Glutamatergic neuron (in vitro differentiated cells): ENCODE measurements at places on chromosomes 2 and 18. TPM values are rescaled to one million over a fixed set of nuclear protein-coding genes. Genes with fewer than 3 reads are reported as not detected.

- no peak overlapping the region for H3K4me3 ChIP-seq
- no peak overlapping the region for H3K27ac ChIP-seq
- no peak for DNase-seq
- peaks cover 10% of the 10 kb centered on the region for H3K27me3 ChIP-seq
These were observed 52.5 kb upstream of the ID2 start for GRCh38 chr2:8629402-8629801.

Gene AAMP
- 64.6 TPM for total RNA-seq

Gene ABHD1
- not detected for total RNA-seq

- DNase-seq: no peak
- peaks cover 68% of the 10 kb centered on the region for H3K4me1 ChIP-seq
- H3K27ac ChIP-seq: peak overlapping the region; percentile 19
- no peaks in the 10 kb centered on the region for H3K36me3 ChIP-seq
These were observed 179.8 kb downstream of the NEDD4L start for GRCh38 chr18:58223717-58224424.

DNA sequence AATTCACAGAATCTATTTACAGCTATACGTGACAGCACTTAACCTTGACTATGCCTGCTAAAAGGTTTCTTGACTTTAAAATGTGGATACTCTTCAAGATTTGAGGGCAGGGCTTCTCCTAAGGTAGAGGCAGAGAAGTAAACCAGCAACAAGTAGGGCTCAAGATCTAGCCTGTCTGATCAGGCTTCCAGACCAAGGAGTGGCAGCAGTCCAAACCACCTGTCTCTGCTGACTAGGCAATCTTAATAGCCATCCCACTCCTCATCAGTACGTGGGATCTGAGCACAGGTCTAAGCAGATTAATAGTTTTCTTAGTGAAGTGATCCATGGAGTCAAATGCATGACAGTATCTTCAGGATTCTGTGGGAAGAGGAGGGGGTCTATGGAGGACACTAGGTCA, 100.4 kb downstream of the GPD2 start:
- DNase-seq: no peak
- no peaks in the 10 kb centered on the region for H3K36me3 ChIP-seq
- no peak overlapping the region for H3K4me3 ChIP-seq
- H3K4me1 ChIP-seq: peaks cover 8% of the 10 kb centered on the region

Gene NXPH2
- 0.83 TPM for total RNA-seq

- peaks cover 5% of the 10 kb centered on the region for H3K27me3 ChIP-seq
- DNase-seq: no peak
- H3K4me3 ChIP-seq: no peak overlapping the region
- H3K4me1 ChIP-seq: peaks cover 7% of the 10 kb centered on the region
These were observed 422.2 kb upstream of the SALL3 start for GRCh38 chr18:78557371-78557770.

DNA sequence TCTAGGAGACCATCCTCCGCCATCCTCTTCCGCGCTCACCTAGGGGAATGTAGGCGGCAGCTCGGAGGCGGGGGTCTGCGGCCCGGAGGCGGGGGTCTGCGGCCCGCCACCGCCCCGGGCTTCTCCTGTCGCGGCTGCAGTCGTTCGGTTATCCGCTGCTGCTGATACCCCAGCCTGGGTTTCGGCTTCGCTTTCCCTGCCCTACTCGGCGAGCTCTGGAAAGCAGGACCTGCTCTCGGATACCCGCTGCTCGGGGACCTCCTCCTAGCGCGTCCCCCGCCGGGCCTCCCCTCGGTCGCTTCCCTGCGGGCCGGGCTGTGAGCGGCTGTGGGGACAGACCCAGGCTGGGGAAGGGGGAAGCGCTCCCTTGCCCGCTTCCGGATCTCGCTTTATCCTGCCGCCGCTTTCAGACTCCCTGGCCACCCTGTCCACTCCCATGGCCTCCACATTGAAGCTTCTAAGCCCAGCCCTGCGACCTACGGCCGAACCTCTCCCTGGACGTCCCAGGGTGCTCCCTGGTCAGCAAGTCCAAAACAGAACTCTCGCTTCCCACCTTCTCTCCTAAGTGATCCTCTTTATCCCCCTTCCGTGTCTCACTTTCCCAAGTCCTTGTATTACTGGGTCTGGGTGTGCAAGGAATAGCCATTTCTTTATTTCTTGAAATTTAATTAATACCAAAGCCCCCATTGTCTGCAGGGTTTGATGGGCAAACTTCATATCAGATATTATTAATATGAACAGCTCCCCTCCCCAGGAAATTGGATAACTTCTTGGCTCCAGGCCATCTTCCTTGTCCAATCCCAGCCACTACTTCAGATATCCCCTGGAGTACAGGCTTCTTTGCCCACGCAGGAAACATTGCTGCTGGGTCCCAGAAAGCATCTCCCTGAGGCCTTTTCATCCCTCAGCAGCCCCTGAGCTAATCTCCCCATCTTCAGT, 769 bp downstream of the FKBP1B start:
- H3K4me1 ChIP-seq: peaks cover 17% of the 10 kb centered on the region
- H3K27me3 ChIP-seq: peaks cover 5% of the 10 kb centered on the region
- no peak overlapping the region for H3K27ac ChIP-seq
- H3K36me3 ChIP-seq: no peaks in the 10 kb centered on the region
- DNase-seq: peak; percentile 64
- peak overlapping the region; percentile 93 for H3K4me3 ChIP-seq

GRCh38 chr2:18639756-18640453, 50.5 kb upstream of the NT5C1B start:
- H3K4me1 ChIP-seq: no peaks in the 10 kb centered on the region
- DNase-seq: no peak
- H3K4me3 ChIP-seq: no peak overlapping the region
